ENCODE measurements at places on chromosomes 3 and 15.

GRCh38 chr15:49697121-49697520 is 76.3 kb downstream of the DTWD1 start:
- no peak for DNase-seq

DNA sequence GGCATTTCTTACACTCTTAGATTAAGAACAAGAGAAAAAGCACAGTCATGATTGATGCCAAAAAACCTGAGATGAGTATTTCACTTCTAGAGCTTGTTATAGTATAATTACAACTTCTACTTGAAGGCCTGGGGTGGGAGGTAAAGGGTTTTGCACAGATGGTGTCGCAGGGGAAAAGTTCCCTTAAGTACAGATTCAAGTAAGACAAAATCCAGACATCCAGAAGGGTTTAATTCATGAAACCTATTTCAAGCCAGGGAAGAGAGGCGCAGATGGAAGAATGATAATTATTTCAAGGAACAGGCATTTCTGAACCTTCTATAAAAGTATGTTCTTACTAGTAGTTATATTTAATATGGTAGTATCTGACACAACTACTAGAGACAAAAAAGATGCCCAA is 70.6 kb downstream of the TM4SF4 start:
- no peak for DNase-seq

DNA sequence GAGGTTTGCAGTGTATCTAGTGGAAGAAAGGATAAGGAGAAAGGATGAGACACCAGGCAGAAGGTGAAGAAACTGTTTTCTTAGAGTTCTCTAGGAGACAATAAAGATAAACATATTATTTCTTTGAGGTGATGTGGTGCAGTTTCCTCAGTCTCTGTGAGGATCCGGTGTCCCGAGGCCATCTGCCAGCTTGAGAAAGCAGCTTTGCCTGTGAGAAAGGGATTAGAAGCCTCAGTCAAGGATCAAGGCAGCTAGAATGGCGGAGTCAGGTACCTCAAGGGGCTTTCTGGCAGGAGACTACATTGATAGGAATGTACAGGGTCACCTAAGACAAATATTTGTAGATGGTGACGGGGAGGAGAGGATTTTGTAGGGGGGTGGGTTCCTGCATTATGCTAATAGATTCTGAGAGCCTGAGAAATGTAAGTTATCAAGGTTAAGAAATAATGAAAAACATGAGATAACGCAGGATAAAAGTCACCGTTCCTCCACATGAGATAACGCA is 103.9 kb upstream of the MB21D2 start:
- no peak for DNase-seq

DNA sequence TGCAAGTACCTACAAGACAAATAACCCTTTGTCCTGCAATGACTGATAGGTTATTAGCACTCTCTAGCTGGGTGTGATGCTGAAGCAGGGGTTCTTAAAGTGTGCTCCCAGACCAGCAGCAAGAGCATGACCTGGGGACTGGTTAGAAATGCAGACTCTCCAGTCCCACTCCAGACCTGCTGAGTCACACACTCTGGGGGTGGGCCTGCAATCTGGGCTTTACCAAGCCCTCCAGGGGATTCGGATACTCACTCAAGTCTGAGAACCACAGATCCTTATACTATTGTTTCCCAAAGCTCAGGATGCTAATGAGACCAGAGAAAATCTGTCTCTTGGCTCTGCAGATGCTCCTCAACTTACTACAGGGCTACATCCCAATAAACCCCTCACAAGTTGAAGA is 142.1 kb upstream of the RAD18 start:
- DNase-seq = no peak

DNA sequence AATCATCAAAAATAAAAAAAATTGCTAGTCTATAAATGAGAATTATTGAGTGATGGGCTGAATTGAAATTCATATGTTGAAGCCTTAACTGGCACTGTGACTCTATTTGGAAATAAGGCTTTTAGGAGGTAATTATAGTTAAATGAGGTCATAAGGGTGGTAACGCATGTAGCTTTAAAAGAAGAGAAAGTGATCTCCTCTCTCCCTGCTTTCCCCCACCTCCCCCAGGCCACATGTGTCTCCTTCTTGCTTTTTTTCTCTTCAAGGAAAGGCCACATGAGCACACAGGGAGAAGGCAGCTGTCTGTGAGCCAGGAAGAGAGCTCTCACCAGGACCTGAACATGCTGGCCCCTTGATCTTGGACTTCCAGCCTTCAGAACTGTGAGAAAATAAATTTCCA is 48.2 kb upstream of the ARPP19 start:
- DNase-seq = no peak

GRCh38 chr15:62895139-62895866 is 147.2 kb upstream of the TPM1 start:
- no peak for DNase-seq

- no peak for DNase-seq
Measured at GRCh38 chr15:51680321-51680720, 982 bp upstream of the SCG3 start.

- no peak for DNase-seq
Measured at GRCh38 chr3:58176827-58177489, 33.8 kb downstream of the DNASE1L3 start.

- DNase-seq = no peak
Measured at GRCh38 chr3:14524311-14524711, 15.8 kb downstream of the GRIP2 start.

All from T-helper 2 cell (primary cell).